ENCODE measurements at places on chromosomes 4 and X. TPM values are rescaled to one million over a fixed set of nuclear protein-coding genes. Genes with fewer than 3 reads are reported as not detected.

- DNase-seq, result no peak
- H3K36me3 ChIP-seq, result peaks cover 57% of the 10 kb centered on the region
- no peaks in the 10 kb centered on the region for H3K27me3 ChIP-seq
- peaks cover 37% of the 10 kb centered on the region for H3K4me1 ChIP-seq
- H3K4me3 ChIP-seq, result no peak overlapping the region
Measured at GRCh38 chr4:38802561-38803355, 1.8 kb downstream of the TLR1 start.

- no peaks in the 10 kb centered on the region for H3K36me3 ChIP-seq
- peak overlapping the region; percentile 65 for H3K27ac ChIP-seq
- H3K4me1 ChIP-seq, result peaks cover 37% of the 10 kb centered on the region
Measured at GRCh38 chrX:68693481-68694434, 46.3 kb downstream of the STARD8 start.

GRCh38 chrX:40201329-40201885 lies 103.6 kb upstream of the BCOR start:
- no peaks in the 10 kb centered on the region for H3K27me3 ChIP-seq
- DNase-seq, result peak; percentile 62
- peak overlapping the region; percentile 89 for H3K27ac ChIP-seq
- peaks cover 25% of the 10 kb centered on the region for H3K4me1 ChIP-seq

DNA sequence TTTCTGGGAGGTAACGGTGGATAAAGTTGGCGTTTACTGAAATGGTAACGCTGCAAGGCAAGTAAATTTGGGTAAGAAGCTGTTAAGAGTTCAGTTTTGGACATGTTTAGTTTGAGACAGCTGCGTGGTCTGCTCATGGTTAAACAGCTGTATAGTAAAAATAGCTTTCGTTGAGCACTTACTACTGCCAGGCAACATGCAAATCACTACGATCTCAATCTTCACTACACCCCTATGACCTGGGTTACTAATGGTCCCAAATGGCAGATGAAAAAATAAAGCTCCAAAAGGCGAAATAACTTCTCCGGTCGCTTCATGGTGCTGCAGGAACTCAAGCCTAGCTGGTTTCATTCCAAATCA lies 22.2 kb downstream of the FABP2 start:
- H3K36me3 ChIP-seq, result peaks cover 38% of the 10 kb centered on the region
- DNase-seq, result no peak
- peaks cover 32% of the 10 kb centered on the region for H3K4me1 ChIP-seq
- H3K27ac ChIP-seq, result peak overlapping the region; percentile 94

H2BW2 gene
- not detected for total RNA-seq

ODAPH gene
- 3.5 TPM for total RNA-seq

DNA sequence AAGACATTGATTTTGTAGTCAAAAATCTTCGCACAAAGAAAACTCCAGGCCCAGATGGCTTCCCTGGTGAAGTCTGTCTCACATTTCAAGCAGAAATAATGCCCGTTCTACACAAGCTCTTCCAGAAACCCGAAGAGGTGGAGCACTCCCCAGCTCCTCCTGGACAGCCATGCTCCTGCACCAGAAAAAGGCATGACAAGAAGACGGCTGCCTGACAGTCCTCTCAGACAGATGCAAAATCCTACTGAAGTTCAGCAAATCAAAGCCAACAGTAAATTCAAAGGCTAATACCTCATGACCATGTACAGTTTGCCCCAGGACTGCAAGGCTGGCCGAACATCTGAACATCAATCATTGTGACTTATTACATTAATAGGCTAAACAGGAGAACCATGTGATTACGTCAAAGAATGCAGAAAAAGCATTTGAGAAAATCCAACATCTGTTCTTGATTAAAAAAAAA lies 30.8 kb upstream of the MXD4 start:
- no peaks in the 10 kb centered on the region for H3K27me3 ChIP-seq
- H3K36me3 ChIP-seq, result peaks cover 8% of the 10 kb centered on the region
- H3K4me1 ChIP-seq, result peaks cover 27% of the 10 kb centered on the region
- H3K4me3 ChIP-seq, result no peak overlapping the region
- no peak overlapping the region for H3K27ac ChIP-seq
- no peak for DNase-seq

DNA sequence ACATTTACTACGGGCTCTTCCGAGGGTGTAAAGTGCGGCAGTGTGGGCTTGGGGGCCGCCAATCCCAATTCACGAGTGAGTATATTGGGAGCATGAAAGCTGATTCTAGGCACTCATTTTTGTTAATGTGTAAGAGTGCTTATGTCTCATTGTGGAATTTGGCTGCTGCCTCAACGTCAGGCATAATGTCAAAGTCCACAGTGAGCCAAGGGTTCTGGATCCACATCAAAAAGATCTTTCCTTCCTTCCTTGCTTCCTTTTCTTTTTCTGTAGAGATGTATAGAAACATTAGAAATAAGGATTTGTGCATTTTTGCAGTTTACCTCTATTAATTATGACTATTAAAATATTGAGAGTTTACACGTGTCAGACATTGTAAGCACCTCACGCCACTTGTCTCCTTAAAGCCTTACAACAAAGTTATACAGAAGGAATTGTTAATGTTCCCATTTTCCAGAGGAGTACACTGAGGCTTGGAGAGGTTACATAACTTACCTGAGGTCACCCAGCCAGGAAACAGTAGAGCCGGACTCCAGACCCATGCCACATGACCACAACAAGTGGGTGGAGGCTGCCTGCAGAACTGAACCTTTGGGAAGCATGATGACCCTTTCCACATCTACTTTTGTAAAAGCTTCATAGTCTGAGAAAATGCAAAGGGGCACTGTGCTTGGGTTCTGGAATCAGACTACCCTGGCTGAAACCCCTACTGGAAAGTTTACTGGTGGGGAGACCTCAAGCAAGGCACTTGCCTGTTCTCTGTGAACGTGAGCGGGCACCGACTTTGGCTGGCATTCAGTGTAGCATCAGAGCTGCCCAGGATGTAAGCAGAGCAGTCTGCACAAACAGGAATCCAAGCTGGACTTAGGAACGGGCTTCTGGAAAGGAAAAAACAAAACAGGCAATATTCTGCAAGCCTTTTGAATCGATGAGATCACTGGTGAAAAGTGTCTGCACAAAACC lies 761 bp downstream of the CLRN2 start:
- no peak for DNase-seq
- H3K36me3 ChIP-seq, result peaks cover 3% of the 10 kb centered on the region
- H3K4me1 ChIP-seq, result peaks cover 17% of the 10 kb centered on the region
- no peak overlapping the region for H3K27ac ChIP-seq
- H3K27me3 ChIP-seq, result peaks cover 20% of the 10 kb centered on the region
